PC-3 (cell line): ENCODE measurements at places on chromosomes 4 and X. TPM values are rescaled to one million over a fixed set of nuclear protein-coding genes. Genes with fewer than 3 reads are reported as not detected.

- peak; percentile 73 for DNase-seq
Observed at GRCh38 chrX:129698150-129698549, 40.6 kb upstream of the XPNPEP2 start.

DNA sequence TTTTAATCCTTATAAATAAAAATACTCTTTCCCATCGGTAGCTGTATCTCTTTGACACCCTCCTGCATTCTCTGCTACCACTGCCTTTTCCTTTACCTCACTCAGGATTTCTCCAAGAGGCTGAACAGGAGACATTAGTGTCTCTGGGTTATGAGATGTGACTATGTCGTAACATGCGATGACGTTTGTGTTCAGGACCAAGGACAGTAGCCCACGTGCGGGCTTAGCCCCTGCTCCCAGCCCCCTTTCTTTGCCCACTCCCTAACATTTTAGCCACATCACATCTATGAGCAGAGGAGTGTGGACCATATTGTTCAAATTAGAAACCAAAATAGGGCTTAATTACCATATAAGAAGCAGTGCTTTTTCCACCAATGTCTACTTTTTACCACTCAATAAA lies 369.3 kb downstream of the FBXW7 start:
- no peak for DNase-seq

Gene RGN
- total RNA-seq: not detected in 2 replicates

DNA sequence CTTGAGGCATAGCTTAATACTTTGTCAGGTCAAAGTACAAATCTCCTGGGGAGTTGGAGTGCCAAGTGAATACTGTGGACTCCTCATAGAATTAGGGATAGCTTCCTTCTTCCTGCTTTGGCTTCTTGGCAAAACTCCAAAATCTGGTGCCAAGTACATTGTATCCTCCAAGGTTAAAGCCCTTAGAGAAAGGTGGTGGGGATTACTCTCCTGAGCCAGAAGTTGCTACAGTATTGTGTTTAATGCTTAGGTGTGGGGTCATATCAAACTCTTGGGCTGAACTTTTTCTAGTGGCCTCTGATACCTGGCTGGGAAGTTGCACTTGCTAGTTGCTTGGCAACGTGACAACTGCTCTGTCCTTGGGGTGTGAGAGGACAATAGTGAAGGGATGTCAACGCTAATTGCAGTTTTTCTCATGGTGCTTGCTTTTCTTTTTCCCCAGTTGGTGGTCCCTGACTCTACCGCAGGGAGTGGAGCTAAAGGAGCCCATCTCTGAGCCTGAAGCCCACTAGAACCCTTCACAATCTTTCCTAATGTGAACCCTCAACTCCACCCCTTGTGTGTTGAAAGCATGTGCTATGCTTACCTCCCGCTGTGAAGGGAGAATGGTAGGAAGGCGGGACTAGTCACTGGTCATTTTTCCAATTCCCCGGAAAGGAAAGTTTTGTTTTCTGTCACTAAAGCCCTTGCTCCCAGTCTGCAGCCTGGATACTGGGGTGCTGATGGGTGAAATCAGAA lies 35.5 kb downstream of the DLG3 start:
- peak; percentile 44 for DNase-seq

GRCh38 chrX:149571770-149572169 lies 15.5 kb downstream of the MAGEA9B start:
- DNase-seq: peak; percentile 0

Gene RTL9
- total RNA-seq: 0.23 and 0.29 TPM in 2 replicates

DNA sequence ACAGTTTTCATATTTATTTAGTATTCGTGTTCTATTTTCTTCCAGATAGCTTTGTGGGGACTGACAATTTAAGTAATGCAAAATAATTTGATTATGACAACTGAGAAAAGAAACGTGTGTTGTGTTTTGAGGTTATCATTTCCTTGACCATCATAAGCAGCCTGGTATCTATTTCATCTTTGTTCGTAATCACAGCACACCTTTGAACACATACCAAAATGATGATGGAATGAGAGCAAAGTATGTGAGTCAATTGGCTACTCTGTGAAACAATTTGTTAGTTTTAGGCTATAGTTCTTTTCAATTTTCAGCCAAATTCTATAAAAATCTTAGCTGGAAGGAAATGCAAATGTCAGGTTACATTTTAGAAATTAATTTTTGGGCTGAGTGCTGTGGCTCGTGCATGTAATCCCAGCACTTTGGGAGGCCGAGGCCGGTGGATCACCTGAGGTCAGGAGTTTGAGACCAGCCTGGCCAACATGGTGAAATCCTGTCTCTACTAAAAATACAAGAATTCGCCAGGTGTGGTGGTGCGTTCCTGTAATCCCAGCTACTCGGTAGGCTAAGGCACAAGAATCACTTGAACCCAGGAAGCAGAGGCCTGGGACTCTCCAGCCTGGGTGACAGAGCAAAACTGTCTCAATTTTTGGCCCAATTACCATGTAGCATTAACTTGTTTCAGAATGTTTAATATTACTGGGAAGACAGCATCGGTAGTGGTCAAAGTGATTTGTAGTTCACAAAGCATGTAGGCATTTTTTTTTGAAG lies 1.1 kb upstream of the DUSP21 start:
- peak; percentile 63 for DNase-seq

DNA sequence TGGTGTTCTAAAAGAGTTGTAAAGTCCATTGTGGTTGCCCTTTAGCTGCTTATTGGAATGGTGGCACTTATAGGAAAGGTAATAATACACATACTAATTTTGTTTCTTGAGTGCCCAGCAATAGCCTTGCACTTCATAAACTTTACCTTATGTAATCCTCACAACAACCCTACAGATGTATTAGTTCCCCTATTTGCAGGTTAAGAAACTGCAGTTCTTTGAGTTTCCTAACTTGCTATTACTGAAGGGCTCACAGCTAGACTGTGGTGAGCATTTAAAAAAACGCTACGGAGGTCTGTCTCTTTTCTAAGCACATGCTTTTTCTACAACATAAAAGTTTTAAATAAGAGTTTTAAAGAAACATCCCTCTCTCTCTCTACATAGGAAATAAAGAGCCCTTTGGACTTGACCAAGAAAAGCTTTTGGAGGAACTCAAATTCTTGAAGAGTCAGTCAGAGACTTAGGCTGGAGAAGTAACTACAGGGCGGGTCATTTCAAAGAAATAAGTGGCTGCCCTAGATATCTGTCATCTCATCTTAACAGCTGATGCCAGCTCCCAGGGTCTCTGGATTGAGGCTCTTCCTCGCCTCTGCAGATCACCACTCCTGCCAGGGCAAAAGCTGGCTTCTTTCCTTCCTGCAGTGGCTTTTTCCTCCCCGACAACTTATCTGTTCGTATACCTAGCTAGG lies 42.0 kb upstream of the FBXW7 start:
- DNase-seq: no peak

DNA sequence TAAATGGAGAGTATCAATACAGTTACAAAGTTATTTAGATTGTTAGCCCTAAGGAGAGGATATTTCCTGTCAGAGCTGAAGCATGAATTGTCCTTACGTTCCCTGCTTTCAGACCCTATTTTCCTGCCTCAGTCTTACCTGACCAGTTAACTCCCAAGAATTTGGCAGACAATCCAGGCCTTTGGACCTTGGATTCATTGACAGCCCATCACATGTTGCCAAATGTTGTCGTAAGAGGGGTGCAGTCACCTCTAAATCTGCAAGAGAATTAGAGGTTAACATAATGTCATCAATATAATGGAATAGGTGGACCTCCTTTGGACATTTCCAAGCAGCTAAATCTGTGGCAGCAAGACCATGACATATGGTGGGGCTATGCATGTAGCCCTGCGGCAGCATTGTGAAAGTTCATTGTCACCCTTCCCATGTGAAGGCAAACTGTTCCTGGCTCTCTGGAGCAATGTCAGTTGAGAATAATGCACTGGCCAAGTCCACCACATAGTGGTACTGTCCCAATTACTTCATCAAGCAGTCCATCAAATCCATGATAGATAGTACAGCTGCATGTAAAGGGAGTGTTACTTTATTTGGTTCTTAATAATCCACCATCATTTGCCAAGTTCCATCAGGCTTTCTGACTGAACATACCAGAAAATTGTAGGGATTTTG lies 1137.0 kb upstream of the POU3F4 start:
- DNase-seq: no peak

GRCh38 chr4:159077702-159078495 lies 25.0 kb upstream of the RAPGEF2 start:
- peak; percentile 82 for DNase-seq

DNA sequence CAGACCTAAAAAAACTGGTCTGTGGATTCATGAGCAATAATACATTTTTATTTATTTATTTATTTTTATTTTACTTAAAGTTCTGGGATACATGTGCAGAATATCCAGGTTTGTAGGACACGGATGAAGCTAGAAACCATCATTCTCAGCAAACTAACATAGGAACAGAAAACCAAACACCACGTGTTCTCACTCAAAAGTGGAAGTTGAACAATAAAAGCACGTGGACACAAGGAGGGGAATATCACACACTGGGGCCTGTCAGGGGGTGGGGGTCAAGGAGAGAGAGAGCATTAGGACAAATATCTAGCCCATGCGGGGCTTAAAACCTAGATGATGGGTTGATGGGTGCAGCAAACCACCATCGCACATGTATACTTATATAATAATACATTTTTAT lies 705.9 kb downstream of the RAB28 start:
- DNase-seq: no peak

GRCh38 chrX:147679356-147680005 lies 232.2 kb upstream of the FMR1 start:
- DNase-seq: no peak

- peak; percentile 16 for DNase-seq
Observed at GRCh38 chr4:108166441-108167315, 2.1 kb downstream of the LEF1 start.

- DNase-seq: no peak
Observed at GRCh38 chr4:146191766-146192458, 16.4 kb downstream of the LSM6 start.

DNA sequence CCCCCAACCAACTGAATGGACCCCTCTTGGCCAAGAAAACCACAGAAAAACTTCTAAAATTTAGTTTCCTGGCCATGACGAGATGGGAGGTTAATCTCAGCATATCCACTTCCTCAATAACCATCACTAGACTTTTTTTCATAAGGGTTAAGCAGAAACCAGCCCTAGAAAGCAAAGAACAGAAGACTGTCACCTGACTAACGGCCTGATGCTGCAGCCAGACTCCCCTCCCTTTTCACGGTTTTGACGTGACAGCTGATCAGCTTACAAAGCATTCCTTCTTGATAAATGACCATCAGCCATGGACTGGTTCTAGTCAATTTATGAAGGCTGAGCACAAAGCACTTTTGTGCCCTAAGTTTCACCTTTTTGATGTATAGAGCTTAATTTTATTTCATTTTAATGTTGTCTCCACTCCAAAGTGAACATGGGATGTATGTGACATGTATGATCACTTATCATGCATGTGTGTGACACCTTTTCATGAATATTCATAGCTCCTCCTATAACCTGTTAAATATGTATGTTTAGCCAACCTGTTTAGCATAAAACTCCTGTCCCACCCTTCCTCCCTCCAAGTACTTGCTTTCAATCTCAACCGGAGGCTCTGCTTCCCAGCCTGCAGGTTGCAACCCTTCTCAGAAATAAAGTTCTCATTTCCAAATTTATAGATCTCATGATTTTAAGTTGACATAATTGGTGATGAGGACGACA lies 56.3 kb downstream of the SERTM2 start:
- no peak for DNase-seq

GRCh38 chr4:17195461-17196275 lies 297.2 kb upstream of the LDB2 start:
- no peak for DNase-seq

Gene COL4A6
- 3.5 and 4.4 TPM in 2 replicates for total RNA-seq

Gene CYLC1
- not detected in 2 replicates for total RNA-seq

- DNase-seq: peak; percentile 40
Observed at GRCh38 chr4:164700471-164700870, 53.5 kb upstream of the SMIM31 start.

GRCh38 chrX:134171661-134172587 lies 65.1 kb upstream of the CCDC160 start:
- no peak for DNase-seq

Gene PHEX
- 0.62 and 1.0 TPM in 2 replicates for total RNA-seq

- DNase-seq: no peak
Observed at GRCh38 chrX:150903110-150903508, 4.6 kb upstream of the CD99L2 start.

GRCh38 chrX:35800474-35800873 lies 2.3 kb downstream of the MAGEB16 start:
- no peak for DNase-seq

DNA sequence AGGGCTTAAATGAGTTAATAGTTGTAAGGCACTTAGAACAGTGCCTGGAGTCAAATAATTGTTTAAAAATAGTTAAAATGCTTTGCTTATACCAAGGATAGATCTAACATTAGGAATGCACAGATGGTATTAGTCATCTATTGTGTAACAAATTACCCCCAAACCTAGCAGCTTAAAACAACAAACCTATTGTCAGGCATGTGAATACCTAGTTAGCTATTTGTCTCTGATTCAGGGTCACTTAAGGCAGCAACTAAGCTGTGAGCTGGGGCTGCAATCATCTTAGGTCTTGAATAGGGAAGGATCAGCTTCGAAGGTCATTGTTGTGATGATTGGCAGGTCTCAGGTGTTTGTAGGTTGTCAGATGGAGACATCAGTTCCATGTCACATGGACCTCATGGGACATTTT lies 42.4 kb upstream of the AGA start:
- peak; percentile 59 for DNase-seq

Gene CT55
- total RNA-seq: not detected in 2 replicates

DNA sequence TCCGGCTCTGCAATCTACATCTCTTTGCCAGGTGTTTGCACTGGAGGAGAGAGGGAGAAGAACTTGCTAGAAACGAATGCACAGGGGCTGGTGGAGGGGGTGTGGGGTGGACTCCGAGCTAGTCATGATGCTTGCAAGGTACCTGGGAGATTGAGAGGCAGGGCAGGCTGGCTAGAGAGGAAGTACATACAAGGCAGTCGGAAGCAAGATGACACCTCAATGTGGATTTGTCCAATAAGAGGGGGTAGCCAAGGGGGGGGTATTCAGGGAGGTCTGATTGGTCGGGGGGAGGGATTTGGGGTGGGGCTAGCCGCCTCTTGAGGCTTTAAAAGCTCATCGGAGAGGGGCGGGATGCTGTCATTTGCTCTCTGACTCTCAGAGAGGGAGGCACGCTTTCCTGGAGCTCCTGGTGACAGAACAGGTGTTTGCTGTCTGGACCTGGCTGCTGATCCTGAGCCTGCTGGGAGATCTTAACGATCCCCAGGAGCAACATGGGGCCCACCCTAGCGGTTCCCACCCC lies at the start of gene GPR50:
TSS of gene GPR50 (plus strand) at position 354 of the 520 bp plus-strand sequence. CDS start at position 492, 138 bp downstream.
- DNase-seq: no peak

Gene RNF4
- total RNA-seq: 27.4 and 30.4 TPM in 2 replicates
